Mesenchymal stem cell (in vitro differentiated cells and primary cell): ENCODE measurements at places on chromosomes 16 and 17.

DNA sequence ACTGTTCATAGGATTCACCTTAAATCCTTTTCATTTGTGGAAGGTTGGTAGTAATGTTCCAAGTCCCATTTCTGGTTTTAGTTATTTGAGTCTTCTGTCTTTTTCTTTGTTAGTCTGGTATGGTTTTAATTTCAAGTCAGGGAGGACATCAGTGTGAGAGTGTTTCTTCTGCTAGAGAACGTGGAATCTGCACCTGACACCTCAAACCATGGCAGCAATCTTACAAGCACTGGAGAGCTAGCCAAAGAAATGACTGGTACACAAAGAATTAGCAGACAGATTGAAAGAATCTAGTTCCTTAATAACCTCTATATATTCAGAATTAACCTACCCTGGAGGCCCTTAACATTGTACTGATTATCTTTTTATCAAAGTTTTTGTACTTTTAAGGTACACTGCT, 50.2 kb downstream of the CHCT1 start:
- no peak for DNase-seq
- no peak overlapping the region for H3K27ac ChIP-seq
- H3K36me3 ChIP-seq = peaks cover 3% of the 10 kb centered on the region
- no peaks in the 10 kb centered on the region for H3K27me3 ChIP-seq
- peaks cover 3% of the 10 kb centered on the region for H3K4me1 ChIP-seq

- H3K27ac ChIP-seq = no peak overlapping the region
- no peak for DNase-seq
- H3K36me3 ChIP-seq = no peaks in the 10 kb centered on the region
- H3K27me3 ChIP-seq = no peaks in the 10 kb centered on the region
- no peak overlapping the region for H3K4me3 ChIP-seq
Observed at GRCh38 chr17:30424471-30424870, 45.7 kb downstream of the CPD start.

- no peaks in the 10 kb centered on the region for H3K27me3 ChIP-seq
- DNase-seq = no peak
- peaks cover 5% of the 10 kb centered on the region for H3K36me3 ChIP-seq
- H3K4me1 ChIP-seq = peaks cover 14% of the 10 kb centered on the region
- no peak overlapping the region for H3K27ac ChIP-seq
- no peak overlapping the region for H3K4me3 ChIP-seq
Observed at GRCh38 chr17:7557147-7557764, 1.3 kb upstream of the TNFSF13 start.

GRCh38 chr16:87033021-87033471, 284.1 kb downstream of the C16orf95 start:
- H3K36me3 ChIP-seq = no peaks in the 10 kb centered on the region
- H3K27ac ChIP-seq = no peak overlapping the region
- no peak for DNase-seq
- no peak overlapping the region for H3K4me3 ChIP-seq
- no peaks in the 10 kb centered on the region for H3K27me3 ChIP-seq

DNA sequence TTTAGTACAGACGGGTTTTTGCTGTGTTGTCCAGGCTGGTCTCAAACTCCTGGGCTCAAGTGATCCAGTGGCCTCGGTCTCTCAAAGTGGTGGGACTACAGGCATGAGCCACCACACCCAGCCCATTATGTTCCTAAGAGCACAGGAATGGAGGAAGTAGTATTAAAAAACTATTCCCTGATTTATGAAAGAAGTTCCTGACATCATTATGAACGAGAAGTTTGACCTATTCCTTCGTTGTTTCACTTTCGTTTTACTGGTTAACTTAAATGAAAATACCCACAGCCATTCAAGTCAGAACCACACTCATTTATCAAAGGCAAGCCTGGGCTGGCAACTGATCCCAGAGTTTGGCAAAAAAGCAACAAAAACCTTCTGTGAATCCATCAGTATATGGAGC, 13.5 kb upstream of the CBX4 start:
- no peaks in the 10 kb centered on the region for H3K36me3 ChIP-seq
